ENCODE measurements at places on chromosomes 1 and 21.

DNA sequence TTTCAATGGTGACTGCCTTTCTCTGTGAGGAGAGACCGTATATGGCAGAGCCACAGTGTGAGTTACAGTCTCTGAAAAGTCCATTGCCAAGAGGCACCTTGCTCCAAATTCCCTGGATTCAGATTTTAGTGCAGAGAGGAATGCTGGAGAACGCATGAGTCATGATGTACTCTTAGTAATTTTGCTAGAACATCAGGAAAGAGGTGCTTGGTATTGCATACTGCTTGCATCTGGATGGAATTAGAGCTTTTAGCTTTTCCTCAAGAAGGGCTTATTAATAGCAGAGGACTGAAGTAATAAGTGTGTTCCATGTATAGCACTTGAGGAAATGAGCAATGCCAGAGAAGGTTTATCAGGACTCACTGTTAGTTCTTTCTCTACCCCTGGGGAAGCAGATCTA lies 40.5 kb upstream of the AKT3 start:
- no peak for DNase-seq

- DNase-seq = no peak
These were observed 228.8 kb downstream of the CAMTA1 start for GRCh38 chr1:7013833-7014639.

- DNase-seq = no peak
These were observed 49.9 kb upstream of the BCL10 start for GRCh38 chr1:85326336-85326735.

- DNase-seq = no peak
These were observed 1.4 kb downstream of the VPS13D start for GRCh38 chr1:12231276-12231595.

DNA sequence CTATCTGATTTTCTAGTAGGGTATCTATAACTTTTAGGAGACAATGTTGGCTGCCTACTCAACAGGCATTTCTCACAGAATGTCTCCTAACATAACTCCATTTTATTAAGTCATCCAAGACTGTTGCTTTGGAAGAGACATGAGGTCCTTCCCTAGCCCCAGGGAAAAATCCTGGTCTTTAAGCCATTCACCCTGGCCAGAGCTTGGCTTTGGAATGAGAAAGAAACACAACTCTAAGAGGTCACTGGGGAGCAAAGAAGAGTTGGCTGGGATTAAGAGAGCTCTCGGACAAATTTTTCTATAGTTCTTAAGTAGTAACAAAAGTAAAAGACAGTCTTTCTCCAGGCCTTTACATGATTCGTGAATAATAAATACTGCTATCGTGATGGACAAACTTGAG lies 57.9 kb downstream of the PCNX2 start:
- no peak for DNase-seq

DNA sequence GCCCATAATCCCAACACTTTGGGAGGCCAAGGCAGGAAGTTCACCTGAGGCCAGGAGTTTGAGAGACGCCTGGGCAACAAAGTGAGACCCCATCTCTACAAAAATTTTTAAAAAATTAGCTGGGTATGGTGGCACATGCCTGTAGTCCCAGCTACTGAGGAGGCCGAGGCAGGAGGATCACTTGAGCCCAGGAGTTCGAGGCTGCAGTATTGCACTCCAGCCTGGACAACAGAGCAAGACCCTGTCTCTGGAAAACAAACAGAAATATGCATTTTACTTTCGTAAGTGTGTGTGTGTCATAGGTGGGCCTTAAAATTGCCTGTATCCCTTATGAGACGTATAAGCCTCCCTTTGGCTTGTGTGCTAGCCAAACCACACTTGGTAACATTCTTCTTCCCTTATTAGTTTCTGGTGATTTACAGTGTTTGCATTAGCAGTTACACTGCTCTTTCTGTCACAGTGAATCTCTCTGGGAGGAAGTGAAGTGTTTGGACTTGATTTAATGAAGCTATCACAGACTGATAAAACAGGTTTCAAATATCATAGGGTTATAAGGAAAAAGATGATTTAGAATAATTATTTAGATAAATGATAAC lies 48.9 kb upstream of the KIF26B start:
- no peak for DNase-seq

- DNase-seq = no peak
These were observed 1.1 kb downstream of the BATF3 start for GRCh38 chr1:212698467-212699103.

DNA sequence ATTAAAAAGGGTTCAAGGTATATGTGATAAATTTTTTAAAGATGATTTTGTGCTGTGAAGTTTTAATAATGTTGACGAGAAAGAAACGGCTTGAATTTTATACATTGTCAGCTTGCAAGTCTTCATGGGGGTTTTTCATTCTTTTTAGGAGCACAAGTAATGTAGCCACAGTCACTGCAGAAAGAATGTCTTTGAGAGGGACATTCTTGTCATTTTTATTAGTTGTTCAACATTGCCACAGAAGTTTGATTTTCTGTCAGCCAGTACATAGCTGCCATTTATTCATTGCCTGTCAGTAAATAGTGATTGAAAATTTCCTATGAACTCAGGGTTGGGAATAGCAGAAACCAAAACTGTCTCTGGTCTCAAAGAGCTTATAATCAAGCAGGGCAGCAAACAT lies 156.3 kb downstream of the DHRS3 start:
- no peak for DNase-seq

DNA sequence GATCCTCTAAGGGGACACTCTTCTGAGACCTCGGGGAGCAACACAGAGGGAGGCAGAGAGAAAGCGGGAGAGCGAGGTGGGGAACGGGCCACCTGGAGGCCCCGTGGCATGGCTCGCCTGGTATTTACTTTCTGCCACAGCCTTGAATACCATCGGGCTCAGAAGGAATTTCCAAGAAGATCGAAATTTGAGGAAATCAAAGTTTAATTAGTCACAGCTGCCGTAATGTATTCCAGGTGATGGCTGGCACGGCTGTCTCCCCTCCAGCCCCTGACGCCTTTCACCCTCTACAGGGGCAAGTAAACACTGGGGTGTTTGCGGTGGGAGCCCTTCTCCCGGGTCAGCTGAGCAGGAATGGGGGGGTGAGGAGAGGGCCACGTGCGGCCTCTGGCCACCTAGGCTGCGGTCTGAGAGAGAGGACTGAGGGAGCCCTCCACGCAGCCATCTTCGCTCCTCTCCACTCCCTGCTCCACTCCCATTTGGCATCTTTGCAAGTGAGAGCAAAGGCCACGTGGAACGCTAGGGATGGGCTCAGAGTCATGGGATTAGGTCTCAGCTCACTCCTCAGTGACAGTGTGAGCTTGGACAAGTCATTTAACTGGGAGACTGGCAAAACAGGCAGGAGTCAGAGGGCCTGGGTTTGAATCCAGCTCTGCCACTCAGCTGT lies 125.2 kb downstream of the SYF2 start:
- no peak for DNase-seq
